Caki2 (cell line): ENCODE measurements at places on chromosomes 11 and 22. TPM values are rescaled to one million over a fixed set of nuclear protein-coding genes. Genes with fewer than 3 reads are reported as not detected.

DNA sequence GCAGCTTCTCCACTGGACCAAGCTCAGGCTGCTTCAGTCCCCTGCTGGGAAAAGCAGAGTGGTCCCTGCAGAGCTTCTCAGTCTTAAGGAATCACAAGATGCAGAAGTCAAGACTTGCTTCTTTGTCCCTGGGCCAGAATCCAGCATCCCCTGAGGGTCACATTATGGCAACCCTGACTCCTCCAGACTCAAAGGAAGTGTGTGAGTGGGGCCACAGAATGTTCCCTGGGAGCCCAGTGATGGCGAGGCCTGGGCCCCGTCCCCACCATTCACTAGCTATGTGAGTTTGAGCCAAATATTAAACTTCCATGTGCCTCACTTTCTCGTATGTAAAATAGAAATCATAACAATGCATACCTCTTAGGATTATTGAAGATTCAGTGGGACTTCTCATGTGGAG lies 122.2 kb upstream of the NCAM1 start:
- DNase-seq: no peak

DNA sequence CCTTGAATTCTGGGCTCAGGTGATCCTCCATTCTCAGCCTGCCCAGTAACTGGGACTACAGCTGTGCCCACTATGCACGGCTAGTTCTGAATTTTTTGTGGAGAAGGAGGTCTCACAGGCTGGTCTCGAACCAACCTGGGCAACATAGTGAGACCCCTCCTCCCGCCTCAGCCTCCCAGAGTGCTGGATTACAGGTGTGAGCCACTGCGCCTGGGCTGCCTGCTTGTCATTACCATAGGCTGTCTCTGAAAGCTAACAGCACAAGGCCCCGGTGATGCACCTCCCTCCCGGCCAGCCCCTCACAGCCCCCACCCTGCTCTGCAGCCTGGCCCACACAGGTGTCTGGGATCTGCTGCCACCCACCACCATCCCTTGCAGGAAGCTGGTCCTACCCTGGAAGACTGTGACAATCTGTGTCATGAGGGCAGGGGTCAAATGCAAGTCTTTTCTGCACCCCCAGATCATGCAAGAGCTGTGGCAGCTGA lies 82.4 kb downstream of the DGCR2 start:
- no peak for DNase-seq

DNA sequence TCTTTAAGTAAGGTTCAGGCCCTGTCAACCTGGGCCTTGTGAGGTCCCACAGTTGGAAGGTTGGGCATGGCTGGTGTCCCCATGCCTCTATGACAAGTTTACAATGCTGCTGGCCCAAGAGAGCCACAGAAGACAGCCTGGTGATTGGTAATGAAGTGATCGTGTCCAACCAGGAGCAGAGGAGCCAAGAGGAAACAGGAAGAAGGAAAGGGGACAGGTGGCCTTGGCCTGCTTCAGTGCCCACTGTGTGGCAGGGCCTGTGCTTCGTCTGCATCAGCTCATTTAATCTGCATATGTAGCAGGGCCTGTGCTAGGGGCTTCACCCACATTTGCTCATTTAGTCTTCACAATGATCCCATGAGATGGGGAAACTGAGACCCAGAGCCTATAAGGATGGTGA lies 42.1 kb upstream of the CSNK2A3 start:
- DNase-seq: no peak

- no peak for DNase-seq
Observed at GRCh38 chr11:673866-674265, 21.2 kb downstream of the DEAF1 start.

The CFL1 gene
- total RNA-seq: 1,200 and 1,265 TPM in 2 replicates

DNA sequence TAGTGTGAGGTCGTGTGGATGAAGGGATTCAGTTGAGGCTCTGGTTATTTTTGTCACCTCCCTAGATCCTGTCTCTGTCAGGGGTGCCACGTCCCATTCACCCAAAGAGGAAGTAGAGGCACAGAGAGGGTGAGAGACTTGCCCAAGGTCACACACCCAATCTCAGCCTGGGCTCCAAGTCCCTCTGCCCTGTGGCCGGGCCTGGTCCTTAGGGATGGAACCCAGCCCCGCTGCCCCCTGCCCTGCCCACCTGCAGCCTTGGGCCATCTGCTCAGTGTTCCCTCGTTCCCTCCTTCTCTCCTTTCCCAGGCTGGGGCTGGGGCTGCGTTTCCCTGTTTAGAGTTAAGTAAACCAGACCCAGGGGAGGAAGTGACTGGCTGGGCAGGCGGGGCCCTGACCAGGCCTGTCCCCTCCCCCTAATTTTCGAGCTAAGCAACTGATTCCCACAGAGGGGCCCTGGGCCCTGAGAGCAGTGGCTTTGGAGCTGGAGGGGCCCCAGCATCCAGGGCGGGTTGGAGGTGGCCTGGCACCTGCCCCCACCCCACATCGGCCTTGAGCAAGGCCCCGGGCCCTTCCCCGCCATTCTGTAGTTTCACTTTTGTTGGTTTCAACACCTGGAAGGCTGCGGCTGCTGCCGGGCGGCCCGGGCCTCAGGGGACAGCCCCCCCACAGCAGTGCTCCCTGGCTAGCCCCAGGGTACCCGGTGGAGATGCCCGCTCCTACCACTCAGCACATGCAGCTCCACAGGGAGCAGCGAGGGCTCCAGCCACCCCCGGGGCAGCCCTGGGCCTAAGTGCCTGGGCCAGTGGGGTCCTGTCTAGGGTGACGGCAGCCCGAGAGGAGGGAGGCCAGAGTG lies 1.5 kb downstream of the TCIRG1 start:
- no peak for DNase-seq
